ENCODE measurements at places on chromosomes 6 and 20. TPM values are rescaled to one million over a fixed set of nuclear protein-coding genes. Genes with fewer than 3 reads are reported as not detected.

GRCh38 chr20:6780433-6781190 lies 13.1 kb downstream of the BMP2 start:
- no peaks in the 10 kb centered on the region for H3K4me1 ChIP-seq
- DNase-seq = no peak
- no peak overlapping the region for H3K27ac ChIP-seq
- no peaks in the 10 kb centered on the region for H3K36me3 ChIP-seq
- H3K27me3 ChIP-seq = no peaks in the 10 kb centered on the region
- no peak overlapping the region for H3K4me3 ChIP-seq

- no peak for DNase-seq
- H3K4me3 ChIP-seq = no peak overlapping the region
- peaks cover 14% of the 10 kb centered on the region for H3K4me1 ChIP-seq
- no peak overlapping the region for H3K27ac ChIP-seq
- no peaks in the 10 kb centered on the region for H3K27me3 ChIP-seq
Measured at GRCh38 chr6:107443608-107444267, 15.6 kb downstream of the PDSS2 start.

Gene MAP1LC3A
- total RNA-seq = 0.95 TPM

GRCh38 chr6:133408132-133408531 lies 167.0 kb downstream of the EYA4 start:
- no peaks in the 10 kb centered on the region for H3K27me3 ChIP-seq
- no peak overlapping the region for H3K27ac ChIP-seq
- H3K36me3 ChIP-seq = no peaks in the 10 kb centered on the region
- no peaks in the 10 kb centered on the region for H3K4me1 ChIP-seq
- no peak for DNase-seq

Gene OLIG3
- 0.10 TPM for total RNA-seq

DNA sequence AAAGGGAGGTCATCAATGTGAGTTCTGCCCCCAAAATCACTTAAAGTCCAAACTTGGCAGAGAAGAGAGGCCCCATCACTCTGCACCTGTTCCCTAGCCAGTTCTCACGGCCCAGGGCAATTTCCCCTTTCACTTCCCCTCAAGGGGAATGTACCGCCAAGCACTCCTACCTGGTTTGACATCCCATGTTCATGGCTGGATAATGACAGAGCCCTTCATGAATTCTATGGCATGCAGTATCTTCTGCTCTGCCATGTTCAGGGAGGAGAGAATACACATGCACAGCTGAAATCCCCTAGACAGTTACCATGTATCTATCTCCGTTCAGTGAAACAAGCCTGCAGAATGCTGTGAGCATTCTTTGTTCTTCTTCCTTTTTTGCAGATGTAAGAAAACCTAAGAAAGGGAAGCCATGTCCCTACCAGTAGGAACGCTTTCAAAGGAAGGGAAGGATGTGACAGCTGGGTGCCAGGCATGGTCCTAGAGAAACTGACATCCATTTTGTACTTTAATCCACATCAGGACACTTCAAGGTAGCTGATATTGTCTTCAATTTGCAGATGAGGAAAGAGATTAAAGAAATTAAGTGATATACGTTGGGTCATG lies 79.8 kb upstream of the ARID1B start:
- H3K27me3 ChIP-seq = peaks cover 9% of the 10 kb centered on the region
- H3K27ac ChIP-seq = no peak overlapping the region
- H3K36me3 ChIP-seq = no peaks in the 10 kb centered on the region
- no peak for DNase-seq

Gene FRMD1
- not detected for total RNA-seq

Gene NOX3
- not detected for total RNA-seq

Gene MYB
- total RNA-seq = 37.2 TPM

DNA sequence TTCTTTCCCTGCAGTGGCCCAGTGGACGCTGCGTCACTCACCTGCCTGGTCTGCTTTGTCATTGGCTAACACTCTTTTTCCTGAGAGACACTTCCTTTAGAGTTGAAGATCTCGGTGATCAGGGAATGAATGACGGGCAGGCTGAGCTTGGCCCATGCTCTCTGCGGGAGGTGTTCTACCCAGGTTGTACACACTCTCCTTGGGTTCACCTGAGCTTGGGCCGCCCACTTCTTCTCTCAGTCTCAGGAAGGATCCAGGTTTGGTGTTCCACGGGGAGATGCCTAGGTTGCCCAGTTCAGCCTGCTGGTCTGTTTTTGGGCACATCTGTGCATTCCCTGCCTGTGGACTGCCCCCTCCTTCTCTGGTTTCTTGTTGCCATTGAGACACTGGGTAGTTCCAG lies 66.7 kb upstream of the SLC22A1 start:
- no peak for DNase-seq
- H3K4me1 ChIP-seq = peaks cover 23% of the 10 kb centered on the region
- H3K4me3 ChIP-seq = no peak overlapping the region

GRCh38 chr6:1347161-1347560 lies 35.3 kb downstream of the FOXQ1 start:
- no peaks in the 10 kb centered on the region for H3K4me1 ChIP-seq
- H3K27me3 ChIP-seq = peaks cover 54% of the 10 kb centered on the region
- no peak for DNase-seq
- H3K4me3 ChIP-seq = no peak overlapping the region
- no peak overlapping the region for H3K27ac ChIP-seq
- H3K36me3 ChIP-seq = peaks cover 1% of the 10 kb centered on the region

- no peak overlapping the region for H3K27ac ChIP-seq
- H3K4me3 ChIP-seq = no peak overlapping the region
- H3K36me3 ChIP-seq = no peaks in the 10 kb centered on the region
- H3K4me1 ChIP-seq = no peaks in the 10 kb centered on the region
Measured at GRCh38 chr6:168367285-168367751, 47.7 kb upstream of the DACT2 start.

DNA sequence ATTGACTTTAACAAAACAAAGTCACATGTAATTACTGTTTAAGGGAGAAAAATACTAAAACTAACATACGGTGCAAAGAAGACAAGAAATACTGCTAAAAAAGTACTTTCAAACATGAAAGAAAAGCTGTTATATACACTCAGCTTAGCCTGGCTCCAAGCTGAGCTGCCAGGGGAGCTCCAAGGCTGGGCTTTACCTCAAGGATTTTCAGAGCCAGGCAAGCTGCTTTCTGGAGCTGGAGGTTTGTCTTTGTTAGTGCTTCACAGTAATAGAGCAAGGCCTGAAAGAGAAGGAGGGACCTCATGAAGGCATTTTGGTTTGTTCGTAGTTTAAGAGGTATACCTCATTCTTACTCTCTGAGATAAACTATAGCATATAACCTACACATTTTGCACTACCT lies 19.6 kb upstream of the ARMH2 start:
- H3K36me3 ChIP-seq = peaks cover 13% of the 10 kb centered on the region
- no peak for DNase-seq
- H3K4me1 ChIP-seq = peaks cover 7% of the 10 kb centered on the region
- H3K27ac ChIP-seq = peak overlapping the region; percentile 54
- no peaks in the 10 kb centered on the region for H3K27me3 ChIP-seq

DNA sequence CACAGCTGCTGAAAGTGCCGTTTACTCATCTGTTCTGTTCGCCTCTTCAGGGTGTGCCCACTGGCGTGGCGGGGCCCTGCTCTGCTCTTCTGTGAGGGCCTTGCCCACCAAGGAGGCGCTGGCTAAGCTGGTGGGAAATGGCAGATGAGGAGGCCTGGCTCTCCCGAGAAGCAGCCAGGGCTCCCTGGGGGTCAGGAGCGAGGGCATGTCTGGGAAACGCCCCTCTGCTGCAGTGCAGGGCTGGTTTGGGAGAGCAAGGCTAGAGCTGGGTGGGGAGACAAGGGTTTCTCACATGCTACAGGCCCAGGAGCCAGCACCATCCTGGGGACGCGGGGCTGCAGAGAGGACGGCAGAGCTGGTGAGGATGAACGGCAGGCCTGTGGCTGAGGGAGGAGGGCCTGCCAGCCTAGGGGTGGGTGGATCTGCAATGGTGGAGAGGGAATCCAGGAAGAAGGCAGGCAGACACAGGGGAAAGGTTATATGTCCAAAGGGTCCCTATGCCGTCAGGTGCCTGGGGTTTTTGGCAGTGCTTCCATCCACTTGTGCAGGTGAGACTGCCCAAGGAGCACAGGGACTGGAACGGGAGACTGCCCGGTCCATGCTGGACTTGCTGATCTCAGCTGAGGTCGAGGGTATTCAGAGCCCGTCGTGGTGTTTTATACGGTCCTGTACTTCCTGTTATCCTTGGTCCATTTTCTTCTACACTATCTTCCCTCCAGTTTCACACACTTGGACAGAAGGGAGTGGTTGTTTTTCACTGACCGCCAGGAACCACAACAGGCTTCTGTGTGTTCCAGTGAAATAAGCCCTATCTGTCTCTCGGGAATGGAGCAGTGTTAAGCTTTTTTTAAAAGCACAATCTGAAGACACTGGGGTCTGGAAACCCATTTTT lies 119.2 kb downstream of the SYCP2 start:
- no peak overlapping the region for H3K4me3 ChIP-seq
- no peaks in the 10 kb centered on the region for H3K4me1 ChIP-seq
- no peaks in the 10 kb centered on the region for H3K36me3 ChIP-seq
- H3K27me3 ChIP-seq = no peaks in the 10 kb centered on the region
- no peak for DNase-seq

- H3K36me3 ChIP-seq = peaks cover 55% of the 10 kb centered on the region
- H3K4me3 ChIP-seq = no peak overlapping the region
- no peaks in the 10 kb centered on the region for H3K27me3 ChIP-seq
- DNase-seq = no peak
- peak overlapping the region; percentile 74 for H3K27ac ChIP-seq
- peaks cover 50% of the 10 kb centered on the region for H3K4me1 ChIP-seq
Measured at GRCh38 chr6:149478631-149479314, 6.0 kb downstream of the ZC3H12D start.

Gene OPRM1
- not detected for total RNA-seq

Gene CCDC170
- total RNA-seq = not detected

DNA sequence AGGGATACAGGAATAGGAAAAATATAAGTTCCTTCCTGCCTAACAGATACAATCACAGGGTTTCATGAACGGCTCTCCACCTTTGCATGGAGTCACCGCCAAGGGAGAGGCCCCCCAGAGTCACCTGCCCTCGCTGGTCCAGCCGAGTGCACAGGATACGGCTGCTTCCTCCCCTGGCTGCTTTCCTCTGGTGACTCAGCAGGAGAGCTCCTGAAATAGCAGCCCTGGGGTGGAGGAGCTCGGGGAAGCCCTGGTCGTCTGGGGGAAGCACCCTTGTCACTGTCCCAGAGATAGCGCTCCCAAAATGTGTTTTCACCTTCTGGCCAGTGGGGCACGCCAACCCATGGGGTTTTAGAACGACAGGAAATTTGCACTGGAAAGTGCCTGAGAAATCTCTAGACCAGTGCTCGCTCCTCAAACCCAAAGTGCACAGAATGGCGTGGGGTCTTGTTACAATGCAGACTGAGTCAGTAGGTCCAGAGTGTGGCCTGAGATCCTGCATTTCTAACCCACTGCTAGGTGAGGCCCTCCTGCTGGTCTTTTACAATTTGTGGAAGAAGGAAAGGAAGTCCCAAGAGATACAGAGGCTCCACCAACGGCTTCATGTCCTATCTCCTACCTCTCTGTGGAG lies 35.9 kb upstream of the FAM50B start:
- no peaks in the 10 kb centered on the region for H3K27me3 ChIP-seq
- H3K4me1 ChIP-seq = no peaks in the 10 kb centered on the region
- peak; percentile 5 for DNase-seq
- H3K4me3 ChIP-seq = no peak overlapping the region

- no peak overlapping the region for H3K27ac ChIP-seq
- H3K27me3 ChIP-seq = no peaks in the 10 kb centered on the region
- no peaks in the 10 kb centered on the region for H3K36me3 ChIP-seq
- H3K4me3 ChIP-seq = no peak overlapping the region
- no peaks in the 10 kb centered on the region for H3K4me1 ChIP-seq
- no peak for DNase-seq
Measured at GRCh38 chr20:40663991-40664880, 24.8 kb downstream of the MAFB start.

Gene KCNK16
- total RNA-seq = not detected

DNA sequence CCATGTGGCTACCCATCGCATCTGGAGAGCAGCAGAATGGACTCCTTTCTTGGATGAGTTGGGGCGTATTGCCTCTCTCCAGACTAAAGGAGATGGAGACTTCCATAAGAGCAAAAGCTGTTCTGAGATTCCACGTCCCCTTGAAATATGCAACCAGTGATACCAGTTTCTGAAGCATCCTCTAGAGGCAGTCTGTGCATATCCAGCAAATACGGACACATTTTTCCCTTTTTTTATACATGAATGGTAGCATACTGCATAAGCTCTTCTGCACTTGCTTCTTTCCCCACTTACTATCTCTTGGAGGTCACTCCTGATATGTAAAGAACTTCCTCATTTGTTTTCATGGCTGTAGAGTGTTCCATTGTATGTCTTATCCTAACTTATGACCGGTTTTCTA lies 34.6 kb downstream of the TAF8 start:
- no peaks in the 10 kb centered on the region for H3K36me3 ChIP-seq
- no peak overlapping the region for H3K27ac ChIP-seq
- H3K4me3 ChIP-seq = no peak overlapping the region
- no peaks in the 10 kb centered on the region for H3K27me3 ChIP-seq

GRCh38 chr6:842141-842540 lies 149.2 kb upstream of the EXOC2 start:
- H3K4me1 ChIP-seq = no peaks in the 10 kb centered on the region
- H3K4me3 ChIP-seq = no peak overlapping the region
- H3K27me3 ChIP-seq = peaks cover 32% of the 10 kb centered on the region
- no peaks in the 10 kb centered on the region for H3K36me3 ChIP-seq
- no peak for DNase-seq

Gene SAMD5
- total RNA-seq = not detected

DNA sequence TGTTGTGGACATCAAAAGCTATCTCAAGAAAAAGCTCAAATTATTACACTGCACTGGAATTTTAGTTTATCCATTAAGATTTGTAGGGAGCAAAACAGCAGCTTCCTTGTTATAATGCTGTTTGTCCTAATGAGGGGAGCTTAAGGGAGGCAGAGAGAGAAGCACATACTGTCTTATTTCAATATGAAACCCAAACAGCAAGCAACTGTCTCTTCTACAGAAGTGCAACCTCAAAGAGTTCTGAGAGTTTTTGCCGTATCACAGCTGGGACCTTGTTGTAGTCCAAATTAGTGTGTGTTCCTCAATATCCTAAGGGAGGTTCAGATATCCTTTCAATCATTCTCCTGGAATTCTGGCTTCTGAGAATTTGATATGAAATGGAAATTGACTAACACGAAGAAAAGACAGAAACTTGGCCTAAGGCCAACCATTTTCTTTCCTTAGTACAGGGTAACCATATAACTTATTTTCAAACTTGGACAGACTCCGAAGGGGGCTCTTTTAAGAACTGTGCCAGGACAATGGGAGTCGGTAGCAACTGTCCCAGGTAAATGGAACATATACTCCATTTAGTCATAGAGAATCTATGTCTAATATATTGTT lies 149.3 kb upstream of the CCN2 start:
- H3K4me1 ChIP-seq = no peaks in the 10 kb centered on the region
- no peak overlapping the region for H3K4me3 ChIP-seq
- H3K27me3 ChIP-seq = peaks cover 3% of the 10 kb centered on the region
- H3K36me3 ChIP-seq = no peaks in the 10 kb centered on the region
- DNase-seq = no peak
- H3K27ac ChIP-seq = no peak overlapping the region

Data from activated naive CD8-positive, alpha-beta T cell treated with anti-CD3 and anti-CD28 coated beads for 36 hours (primary cell).